ENCODE measurements at places on chromosomes 13 and 19.
A peak's percentile ranks its signal among the peaks of the same experiment; 100 is the strongest.

- DNase-seq, result peak; percentile 89
Observed at GRCh38 chr13:32125221-32125689, 93.7 kb downstream of the FRY start.

- no peak for DNase-seq
Observed at GRCh38 chr19:55649268-55650125, 1.5 kb downstream of the CCDC106 start.

DNA sequence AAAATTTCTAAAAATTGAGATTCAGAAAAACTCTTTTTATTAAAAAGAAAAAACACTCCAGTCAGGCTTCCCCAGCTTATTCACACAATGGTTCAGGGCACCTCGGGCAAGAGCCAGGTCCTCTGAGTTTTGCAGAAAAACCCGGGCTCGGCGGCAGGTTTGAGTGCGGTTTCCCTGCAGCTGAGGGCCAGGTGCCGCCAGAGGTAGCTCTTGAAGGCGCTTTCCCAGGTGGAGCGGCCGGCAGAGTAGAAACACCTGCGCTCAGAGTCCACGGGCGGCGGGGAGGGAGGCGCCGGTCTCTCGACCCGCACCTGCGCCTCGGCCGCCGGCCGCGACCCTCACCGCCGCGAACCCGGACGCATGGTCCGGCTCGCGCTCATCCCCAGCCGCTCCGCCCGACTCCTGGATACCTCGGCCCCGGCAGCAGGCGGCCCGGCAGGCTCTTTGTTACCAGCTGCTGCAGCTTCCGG lies 444 bp downstream of the PROSER1 start:
- DNase-seq, result peak; percentile 10

- DNase-seq, result peak; percentile 52
Observed at GRCh38 chr13:76792731-76793347, 93.4 kb downstream of the KCTD12 start.

- no peak for DNase-seq
Observed at GRCh38 chr13:20145521-20145920, 15.3 kb downstream of the GJA3 start.

- no peak for DNase-seq
Observed at GRCh38 chr13:28327373-28328270, 167.3 kb downstream of the FLT1 start.

DNA sequence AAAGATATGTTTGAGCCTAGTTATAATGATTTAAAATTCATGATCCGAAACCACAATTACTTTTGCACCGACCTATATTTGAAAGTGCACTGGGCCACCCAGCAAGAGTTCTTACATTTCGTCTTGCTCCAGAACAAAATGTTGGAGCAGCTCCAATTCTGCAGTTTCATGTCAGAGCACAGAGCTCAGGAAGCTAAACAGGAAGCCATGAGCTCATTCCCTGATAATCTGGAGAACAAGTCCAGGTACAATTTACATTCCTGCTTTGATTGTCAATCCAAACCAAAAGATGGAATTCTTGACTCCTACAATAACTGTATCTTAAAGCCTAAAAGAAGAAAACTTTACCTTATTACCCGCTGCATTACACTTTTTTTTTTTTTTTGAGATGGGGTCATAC lies 131.8 kb downstream of the KCTD12 start:
- DNase-seq, result peak; percentile 64

DNA sequence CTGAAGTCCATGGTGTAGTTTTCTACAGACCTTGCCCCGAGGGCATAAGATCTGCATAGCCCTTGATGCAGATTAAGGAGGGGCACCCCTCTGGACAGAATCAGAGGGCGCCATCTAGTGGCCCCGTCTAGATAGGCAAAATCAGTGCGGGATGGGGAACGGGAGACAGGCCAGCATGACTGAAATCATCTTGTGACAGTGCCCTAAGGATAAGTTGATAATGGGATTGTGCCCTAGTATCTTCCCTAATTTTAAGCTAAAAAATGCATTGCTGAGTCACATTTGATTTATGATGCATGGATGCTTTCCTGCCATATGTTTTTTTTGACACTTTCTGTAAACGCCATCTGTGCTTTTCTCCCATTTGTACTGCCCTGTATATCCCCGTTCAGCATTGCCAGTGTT lies 19.0 kb upstream of the GPI start:
- DNase-seq, result peak; percentile 70

DNA sequence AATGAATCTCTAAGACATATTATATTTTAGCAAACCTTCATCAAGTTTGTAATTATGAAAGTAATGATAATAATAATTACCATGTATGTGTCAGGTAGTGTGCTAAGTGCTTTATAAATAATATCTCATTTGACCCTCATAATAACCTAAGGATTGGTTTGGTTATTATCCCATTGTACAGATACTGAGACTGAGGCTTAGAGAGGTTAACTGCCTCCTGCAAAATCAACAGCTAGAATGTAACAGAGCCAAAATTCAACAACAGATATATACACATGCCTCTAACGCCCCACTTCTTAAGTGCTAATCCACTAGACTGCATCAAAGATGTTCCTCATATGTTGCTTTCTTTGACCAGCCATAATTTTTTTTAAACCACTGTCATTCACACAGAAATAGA lies 140.8 kb downstream of the ZAR1L start:
- no peak for DNase-seq

DNA sequence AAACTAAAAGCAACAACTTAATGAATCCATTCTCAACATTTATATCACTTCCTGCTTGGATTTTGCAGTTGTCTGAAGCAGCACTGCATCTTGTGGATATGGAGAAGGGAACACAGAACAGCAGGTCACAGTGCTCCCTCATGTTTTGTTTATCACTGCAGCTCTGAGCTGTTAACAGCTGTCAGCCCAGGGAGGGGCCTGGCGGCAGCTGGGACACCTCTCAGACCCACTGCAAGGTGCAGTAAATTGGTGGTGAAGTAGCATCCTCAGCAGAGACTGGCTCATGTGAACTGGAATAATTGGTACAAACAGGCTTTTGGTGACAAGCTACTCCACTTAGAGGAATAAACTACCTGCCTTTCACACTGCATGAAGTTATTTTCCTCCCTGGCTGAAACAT lies 170.4 kb downstream of the LIG4 start:
- no peak for DNase-seq

DNA sequence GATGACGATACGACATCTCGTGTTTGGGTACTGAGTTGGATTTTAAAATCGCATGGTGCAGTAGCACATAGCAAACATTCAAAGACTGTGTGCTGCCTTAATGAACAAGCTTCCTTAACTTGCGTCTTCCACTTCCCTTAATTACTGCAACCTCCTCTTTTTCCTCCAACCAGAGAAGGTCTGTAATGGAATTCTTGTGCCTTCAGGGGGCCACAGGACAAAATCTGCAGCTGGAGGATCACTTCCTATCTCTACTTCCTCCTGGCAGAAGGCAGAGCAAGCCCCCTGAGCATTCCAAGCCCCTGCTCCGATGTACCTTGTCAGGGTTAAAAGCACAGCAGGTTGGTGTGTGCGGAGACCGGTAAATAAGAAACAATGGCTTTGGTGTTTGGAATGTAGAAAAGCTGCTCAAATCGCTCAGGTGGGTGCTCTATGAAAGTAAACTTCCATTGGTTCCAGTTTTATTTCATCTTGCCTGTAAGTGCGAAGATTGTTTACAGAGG lies 151.3 kb upstream of the UQCRFS1 start:
- no peak for DNase-seq

DNA sequence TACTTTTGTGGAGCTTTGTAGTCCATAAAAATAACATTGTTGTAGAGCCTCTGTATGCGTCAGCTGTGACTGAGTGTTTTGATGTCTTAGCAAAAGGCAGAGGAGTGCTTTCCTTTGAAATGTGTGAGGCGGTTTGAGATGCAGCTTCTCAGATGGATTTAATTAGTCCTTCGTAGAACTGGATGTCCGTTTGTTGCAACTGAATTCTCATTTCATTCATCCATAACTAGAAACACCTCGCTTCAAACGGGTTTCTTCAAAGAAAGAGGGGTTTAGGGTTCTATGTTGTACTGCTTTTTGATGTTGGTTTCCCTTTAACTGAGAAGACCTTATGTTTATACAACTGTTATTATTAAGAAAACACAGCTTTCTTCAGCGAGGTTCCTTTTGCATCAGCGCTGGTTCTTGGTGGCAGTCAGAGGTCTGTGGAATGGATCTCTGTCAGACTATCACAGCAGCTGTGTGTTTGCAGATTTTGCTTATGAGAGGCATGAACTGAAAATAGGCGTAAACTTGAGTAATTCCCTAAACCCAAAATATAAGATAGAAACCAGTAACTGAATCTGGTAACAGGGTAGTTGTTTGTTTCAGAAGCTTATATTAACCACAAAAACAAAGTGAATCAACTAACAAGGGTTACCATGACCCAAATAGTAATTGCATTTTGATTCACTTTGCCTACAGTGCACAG lies 194.4 kb downstream of the GGACT start:
- DNase-seq, result peak; percentile 91

DNA sequence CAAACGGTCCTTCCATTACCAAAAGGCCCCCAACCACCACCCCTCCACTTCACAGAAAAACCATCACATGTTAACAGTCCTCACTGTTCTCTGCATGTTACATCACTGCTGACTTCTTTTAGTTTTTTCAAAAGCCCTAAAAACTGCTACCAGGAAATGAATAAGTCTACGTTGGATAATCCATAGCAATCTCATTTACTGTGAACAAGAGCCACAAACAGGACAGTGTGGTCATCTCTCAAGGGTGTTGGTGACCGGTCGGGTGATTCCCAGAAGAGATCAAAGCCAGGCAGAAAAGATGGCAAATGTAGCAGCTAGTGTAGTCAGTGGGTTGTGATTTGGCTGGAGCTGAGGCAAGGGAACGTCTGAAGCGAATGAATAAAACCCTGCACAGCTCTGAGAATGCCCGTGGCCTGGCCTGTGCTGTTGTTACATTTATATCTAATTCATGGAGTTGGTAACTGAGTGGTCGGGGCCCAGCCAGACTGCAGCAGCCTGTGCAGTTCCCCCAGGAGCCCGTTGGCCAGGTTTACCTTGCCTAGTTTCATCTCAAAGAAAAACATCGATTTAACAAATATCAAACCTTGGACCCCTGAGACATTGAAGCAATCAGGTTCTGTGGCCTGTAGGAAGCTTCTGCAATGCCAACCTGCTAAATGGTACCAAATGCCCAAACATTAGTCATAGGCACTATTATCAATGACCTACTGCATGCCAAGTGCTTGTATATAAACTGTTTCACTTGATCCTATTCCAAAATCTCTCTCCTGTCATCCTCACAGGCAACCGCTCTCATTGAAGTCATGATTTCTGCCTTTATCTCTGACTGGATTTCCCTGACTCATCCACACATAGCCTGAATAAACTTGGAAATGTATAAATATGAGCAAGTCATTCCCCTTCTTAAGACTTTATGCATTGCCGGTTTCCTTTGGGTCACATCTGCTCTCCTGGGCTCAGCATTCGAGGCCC lies 153.8 kb upstream of the SERP2 start:
- DNase-seq, result peak; percentile 75

- DNase-seq, result no peak
Observed at GRCh38 chr13:99287551-99287950, 19.6 kb downstream of the GPR183 start.

- DNase-seq, result no peak
Observed at GRCh38 chr19:35928507-35928906, 7.7 kb upstream of the LRFN3 start.
